ENCODE measurements at places on chromosomes 4 and X.

DNA sequence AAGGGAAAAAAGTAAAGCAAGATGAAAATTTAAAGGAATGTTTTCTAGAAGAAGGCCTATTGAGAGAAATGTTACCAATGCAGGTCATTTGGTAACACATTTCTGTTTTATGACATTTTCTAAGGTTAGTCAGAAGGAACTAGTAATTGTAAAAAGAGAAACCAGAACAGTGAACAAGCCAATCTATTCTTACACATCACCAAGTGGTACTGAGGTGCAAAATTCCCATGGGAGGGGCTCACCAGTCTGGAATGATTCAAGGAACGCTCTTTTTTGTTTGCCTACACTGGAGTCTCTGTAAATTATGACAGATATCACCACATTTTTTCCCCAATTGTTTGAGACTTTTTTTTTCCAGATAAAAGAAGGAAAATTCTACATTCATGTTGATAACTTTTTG lies 404.7 kb upstream of the CNKSR2 start:
- no peak for DNase-seq

DNA sequence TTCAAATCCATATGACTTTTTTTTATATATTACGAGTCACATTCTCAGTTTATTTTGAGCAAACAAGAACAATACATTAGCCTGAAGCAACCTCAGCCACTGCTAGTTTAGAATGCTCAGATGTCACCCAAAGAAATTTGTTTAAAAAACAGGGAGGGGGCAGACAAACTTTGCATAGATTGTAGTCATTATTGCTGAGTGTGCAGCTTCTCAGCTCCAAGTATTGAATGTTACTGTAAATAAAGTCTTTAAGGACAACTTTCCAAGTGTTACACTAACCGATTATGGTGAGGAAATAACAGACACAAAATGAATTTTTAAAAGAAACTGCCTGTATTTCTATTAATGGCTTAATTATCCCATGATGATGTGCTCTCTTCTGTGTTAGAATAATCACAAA lies 519.5 kb upstream of the GALNT7 start:
- DNase-seq: no peak

DNA sequence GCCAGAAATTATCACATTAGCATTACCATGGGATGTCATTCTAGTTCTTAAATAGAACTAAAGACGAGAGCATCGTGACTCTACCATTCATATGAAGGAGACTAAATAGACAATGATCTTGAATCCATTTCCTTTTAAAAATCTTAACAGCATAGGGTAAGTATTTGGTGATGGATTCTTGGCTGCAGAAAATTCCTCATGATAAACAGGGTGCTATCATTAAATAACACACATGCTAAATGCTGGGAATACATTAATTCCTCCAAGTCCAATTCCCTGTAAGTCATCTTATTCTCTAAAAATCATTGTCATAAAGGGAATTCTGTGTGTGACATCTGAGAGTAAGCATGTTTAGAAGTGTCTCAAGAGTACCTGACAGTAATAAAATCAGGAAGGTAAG lies 470.4 kb upstream of the MAGEB2 start:
- no peak for DNase-seq

- DNase-seq: no peak
Measured at GRCh38 chr4:187103351-187103750, 379.7 kb upstream of the FAT1 start.

DNA sequence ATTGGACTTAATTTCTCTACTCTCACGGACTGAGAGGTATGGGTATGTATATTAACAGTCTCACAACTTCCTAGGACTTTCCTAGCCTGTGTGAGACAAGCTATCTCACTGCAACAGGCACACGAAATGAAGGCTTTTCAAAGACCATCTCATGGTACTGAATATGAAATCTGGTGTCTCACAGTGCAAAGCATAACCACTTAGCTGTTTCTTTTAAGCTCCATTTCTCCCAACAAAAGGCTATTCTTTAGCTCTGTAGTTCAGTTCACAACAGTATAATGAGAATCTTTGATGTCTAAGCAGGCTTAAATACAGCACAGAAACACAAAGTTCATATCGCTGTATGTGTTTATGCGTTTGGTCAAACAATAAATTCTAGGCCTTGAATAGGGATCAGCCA lies 116.2 kb upstream of the PCDH18 start:
- no peak for DNase-seq

DNA sequence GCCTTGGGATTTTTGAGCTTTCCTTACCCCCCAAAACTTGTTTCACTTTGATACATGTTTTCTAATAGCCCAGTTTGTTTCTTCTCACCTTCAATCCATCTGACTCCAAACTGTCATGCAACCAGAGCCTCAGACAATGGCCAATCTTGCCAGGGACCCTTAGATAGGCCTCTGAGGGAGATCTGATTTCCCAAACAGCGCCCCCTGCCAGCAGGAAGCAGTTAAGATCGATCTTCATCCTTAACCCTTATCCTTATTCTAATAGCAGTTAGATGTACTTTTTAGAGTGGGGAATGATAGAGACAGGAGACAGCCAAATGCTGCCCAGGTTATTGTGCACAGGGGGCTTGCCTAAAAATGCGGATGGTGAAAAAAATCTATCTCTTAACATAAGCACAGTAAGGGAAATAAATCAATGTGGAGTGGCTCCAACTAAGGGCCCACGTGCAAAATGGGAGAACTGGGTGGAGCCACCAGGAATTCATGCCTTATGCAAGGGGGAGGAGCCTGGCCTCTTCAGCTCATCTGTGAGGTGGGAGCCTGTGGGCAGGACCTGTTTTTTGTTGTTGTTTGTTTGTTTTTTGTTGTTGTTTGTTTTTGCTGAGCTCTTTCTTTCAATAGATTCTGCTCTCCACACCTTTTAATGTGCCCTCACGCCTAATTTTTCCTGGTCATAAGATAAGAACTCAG lies 833.6 kb upstream of the AGA start:
- no peak for DNase-seq

DNA sequence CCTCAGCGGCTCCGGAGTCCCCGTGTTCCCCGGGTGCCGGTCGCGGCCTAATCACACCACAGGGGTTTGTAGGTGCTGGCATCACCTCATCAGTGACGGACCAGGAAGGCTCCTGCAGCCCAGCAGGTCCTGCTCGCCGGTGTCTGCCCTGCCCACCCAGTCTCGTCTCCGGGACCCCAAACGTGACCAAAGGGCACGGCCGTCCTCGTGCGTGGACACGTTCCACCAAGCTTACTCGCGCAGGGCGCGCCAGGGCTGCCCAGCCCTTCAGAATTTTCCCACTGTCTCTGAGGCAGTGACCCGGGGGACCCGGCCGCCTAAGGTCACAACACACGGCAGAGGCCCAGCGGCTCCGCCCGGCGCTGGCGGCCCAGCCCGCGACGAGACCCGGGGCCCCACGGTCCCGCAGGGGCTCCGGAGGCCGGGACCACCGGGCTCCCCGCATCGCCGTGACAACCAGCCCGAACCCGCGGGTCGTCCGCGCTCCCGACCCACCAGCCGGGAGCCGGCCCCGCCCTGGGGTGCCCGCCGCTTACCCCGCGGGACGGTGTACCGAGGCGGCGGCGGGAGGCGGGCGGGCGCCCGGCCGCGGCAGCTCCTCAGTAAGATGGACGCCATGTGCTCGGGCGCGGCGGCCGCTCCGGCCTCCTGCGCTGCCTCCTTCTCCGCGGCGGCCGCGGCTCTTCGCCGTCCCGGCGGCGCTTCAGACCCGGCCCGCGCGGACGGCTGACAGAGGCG lies 454 bp downstream of the LETM1 start:
- peak; percentile 29 for DNase-seq

DNA sequence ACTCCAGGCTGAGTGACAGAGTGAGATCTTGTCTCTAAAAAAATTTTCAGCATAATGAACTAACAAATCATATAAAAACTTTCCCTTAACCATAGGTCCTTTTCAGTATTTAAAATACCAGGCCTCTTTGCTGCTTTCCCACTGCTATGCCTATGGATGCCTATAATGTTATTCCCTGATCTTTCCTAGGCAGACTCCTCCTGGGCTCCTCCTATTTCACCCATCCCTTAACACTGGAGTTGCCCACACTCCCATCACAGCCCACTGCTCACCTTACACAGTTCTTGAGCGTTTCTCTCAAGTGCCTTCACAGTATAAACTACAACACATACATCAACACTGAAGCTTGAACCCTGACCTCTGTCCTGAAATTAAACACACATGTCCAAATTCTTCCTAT lies 31.6 kb downstream of the PAPSS1 start:
- DNase-seq: no peak

DNA sequence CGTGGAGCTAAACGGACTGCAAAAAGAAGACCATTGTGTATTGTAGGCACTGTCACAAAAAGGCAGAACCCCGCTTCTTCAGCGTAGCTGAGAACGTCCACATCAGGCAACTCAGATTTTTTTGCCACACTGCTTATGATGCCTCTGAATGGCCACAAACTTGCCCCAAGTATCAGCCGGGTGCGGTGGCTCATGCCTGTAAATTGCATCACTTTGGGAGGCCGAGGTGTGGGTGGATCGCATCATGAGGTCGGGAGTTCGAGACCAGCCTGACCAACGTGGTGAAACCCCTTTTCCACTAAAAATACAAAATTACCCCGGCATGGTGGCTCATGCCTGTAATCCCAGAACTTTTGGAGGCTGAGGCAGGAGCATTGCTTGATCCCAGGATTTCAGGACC lies 14.9 kb upstream of the IL3RA start:
- DNase-seq: peak; percentile 82

GRCh38 chr4:121439669-121440068 lies 58.9 kb upstream of the QRFPR start:
- no peak for DNase-seq

GRCh38 chr4:121655320-121656268 lies 41.2 kb downstream of the ANXA5 start:
- DNase-seq: no peak

- DNase-seq: no peak
Measured at GRCh38 chr4:117225471-117225870, 140.1 kb upstream of the TRAM1L1 start.

All from suppressor macrophage treated with lipopolysaccharide for 1 hour (primary cell).